ENCODE measurements at places on chromosomes 12 and 14.

DNA sequence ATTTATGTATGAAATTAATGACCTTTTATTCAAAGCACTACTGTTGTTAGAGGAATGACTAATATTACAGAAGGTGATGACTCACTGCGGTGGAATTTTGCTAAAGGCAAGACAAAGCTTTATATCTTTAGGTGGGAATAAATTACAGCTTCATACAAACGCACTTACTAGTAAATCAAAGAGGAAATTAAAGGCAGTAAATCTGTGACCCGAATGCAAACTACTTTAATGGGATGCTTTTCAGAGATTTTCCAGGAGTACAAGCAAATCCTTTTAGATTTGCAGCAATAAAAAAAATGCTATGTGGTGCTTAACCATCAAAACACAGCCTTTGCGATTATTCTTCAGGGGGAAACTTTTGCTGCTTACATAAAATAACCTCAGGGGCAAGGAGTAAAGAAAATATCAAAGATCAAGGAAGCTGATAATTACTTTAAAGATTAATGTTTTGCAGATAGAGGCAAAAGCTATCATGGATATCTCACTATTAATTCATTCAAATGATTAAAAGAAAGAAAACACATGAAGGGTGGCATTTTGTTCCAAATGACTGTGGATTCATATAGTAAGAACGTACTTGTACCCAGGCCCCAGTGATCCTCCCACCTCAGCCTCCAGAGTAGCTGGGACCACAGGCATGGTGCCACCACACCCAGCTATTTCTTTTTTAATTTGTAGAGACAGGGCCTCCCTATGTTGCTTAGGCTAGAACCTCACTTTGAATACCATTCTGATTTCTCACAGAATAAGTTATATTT lies 98.9 kb downstream of the DENND5B start:
- no peak for DNase-seq

DNA sequence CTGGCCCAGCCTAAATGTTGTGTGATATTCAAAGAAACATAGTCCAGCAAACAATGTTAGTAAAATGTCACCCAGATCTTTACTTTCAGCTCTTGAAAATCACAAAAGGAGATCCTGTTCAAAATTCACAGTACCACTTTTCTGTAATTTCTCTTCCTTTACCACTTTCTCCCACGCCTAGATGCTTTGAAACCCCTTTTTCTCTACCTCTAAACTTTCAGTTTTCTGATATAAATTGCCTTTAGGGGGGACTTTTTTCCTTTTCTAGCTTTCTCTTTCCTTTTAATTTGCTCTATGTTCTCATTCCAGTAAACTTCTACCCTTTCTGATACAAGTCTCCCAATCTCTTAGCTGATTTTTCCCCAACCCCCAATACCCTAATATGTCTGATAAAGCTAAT lies 101.8 kb downstream of the LMO3 start:
- DNase-seq, result no peak

DNA sequence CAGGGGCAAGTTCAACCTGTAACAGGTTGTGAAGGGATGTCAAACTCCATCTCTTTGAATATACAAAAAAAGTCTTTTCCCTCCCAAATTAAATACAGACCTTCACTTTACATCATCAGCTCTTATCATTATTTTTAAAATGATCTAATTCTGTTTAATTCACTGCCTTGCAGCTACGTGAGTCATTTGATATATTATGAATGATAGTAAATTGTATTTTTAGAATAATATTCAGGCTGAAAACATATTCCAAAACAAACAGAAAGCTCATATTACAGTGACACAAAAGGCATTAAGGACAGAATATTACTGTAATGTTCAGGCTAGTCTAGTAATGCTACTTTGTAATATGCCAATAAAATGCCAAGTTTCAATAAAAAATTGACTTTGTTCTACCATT lies 53.3 kb downstream of the BCAT1 start:
- no peak for DNase-seq

- no peak for DNase-seq
Measured at GRCh38 chr14:51628238-51628637, 23.5 kb upstream of the FRMD6 start.

DNA sequence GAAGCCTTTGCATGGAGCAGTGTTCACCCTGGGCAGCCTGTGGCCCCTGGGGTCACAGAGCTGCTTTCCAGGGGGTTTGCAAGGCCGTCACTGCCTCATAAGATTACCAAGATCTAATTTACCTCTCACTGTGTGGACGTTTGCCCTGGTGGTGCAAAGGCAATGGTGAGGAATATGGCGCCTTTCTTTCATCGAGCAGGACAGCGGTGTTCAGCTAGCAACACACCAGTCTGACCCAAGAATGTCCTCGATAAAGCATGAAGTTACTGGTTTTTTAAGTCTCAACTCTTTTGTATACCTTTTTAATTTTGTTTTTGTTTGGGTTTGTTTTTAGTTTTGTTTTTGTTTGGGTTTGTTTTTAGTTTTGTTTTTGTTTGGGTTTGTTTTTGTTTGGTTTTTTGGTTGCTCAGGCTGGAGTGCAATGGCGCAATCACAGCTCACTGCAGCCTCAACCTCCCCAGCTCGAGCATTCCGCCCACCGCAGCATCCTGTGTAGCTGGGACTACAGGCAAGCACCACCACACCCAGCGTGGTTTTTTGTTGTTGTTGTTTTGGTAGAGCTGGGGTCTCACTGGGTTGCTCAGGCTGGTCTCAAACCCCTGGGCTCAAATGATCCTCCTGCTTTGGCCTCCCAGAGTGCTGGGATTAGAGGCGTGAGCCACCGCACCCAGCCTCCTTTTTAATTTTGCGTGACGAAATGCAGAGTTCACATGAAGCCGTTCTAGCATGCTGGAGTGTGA lies 57.9 kb downstream of the PPP2R5C start:
- DNase-seq, result peak; percentile 91

DNA sequence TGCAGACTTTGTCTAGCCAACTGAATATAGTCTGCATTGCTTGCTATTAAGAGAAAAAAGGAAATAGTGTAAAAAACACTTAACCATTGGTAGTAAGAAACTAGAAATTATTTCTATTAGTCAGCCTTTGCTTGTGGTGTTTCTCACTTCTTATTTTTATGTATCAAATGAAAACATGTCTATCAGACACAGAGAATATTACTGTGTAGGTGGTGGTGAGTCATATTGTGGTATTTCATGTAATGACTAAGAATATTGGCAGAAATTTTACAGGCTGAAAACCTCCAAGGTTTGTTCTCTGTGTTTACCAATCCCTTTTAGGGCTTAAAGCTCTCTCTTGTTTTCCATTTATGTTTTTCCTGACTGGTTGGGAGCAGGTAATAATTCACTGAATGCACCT lies 87.2 kb downstream of the DAAM1 start:
- no peak for DNase-seq

- no peak for DNase-seq
Measured at GRCh38 chr14:56515739-56516138, 63.9 kb upstream of the TMEM260 start.

GRCh38 chr12:52585066-52585465 lies 11.4 kb upstream of the KRT74 start:
- DNase-seq, result no peak

- DNase-seq, result peak; percentile 63
Measured at GRCh38 chr12:12560587-12561370, 1.9 kb downstream of the DUSP16 start.

DNA sequence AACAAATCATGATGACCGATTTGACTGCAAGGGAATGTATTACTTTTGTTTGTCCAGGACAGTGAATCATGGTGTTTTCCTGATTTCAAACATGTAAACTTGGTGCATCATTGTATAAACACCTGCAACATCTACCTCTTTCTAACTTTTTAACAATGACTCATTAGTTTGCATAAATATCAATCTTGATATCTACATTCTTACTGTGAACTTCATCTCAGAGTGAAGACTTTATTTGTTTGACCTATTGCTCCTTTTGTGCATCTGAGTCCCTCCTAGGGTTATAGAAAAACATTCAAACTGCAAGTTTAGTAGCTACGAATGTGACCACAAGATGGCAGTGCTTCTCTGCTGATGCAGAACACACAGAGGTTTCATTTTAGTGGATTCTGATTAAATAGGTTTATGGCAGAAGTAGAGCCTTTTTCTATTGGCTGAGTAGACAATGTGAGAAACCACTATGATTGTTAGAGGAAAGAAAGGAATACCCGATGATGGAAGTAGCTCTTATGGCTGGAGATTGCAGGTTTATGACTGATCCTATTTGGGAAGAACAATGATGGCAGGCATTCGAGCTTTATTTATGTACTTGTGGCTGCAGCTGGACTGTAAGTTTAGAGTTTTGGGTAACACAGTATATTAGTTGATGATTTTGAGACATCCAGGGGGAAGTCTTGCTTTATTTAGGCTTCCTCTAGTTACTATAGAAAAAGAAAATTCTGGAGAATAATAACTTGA lies 244.2 kb upstream of the OR4E1 start:
- DNase-seq, result peak; percentile 66

GRCh38 chr14:21308132-21308478 lies 28.2 kb downstream of the RPGRIP1 start:
- DNase-seq, result no peak

DNA sequence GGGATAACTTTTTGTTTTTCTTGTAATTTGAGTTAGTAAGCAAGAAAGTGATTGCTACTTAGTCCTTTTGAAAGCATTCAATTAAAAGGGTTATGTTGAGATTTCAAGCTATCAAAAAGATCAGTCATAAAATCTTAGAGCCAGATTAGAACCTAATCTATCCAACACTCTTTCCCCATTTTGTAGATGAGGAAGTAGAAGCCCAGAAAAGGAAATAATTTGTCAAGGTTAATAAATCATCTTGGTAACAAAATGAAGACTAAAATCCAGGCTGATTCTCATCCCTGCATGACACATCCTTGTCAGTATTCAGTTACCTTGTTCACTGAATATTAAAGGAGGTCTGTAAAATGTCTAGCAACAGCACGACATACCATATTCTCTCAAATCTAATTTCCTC lies 26.5 kb downstream of the PPP1R13B start:
- DNase-seq, result no peak

DNA sequence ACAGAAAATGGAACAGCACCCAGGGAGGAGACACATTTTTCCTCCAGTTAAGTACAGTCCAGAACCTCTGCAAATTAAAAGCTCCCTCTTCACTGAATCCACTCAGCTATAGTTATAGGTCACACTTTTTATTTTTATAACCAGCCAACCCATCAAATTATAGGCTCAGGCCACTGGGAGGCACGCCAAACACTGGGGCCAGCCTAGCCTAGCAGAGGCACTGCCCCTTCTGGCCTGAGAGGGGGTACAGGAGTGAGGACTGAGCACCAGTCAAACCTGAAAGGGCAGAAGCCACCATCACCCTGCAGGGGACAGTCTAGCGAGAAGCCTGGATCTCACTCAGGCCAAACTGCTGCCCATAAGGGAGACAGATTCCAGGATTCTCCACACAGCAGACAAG lies 19.3 kb downstream of the FMNL3 start:
- no peak for DNase-seq

- no peak for DNase-seq
Measured at GRCh38 chr14:68293404-68293803, 473.8 kb downstream of the RAD51B start.

GRCh38 chr14:62077676-62078261 lies 315.5 kb downstream of the SNAPC1 start:
- no peak for DNase-seq

All from activated CD4-positive, alpha-beta memory T cell treated with anti-CD3 and anti-CD28 coated beads, Interleukin-2, amount 10 ng/mL, durations not matched to agents 7 days and 5 days (primary cell).